A549 treated with dexamethasone at 1 μM for 4 hours (cell line): ENCODE measurements at places on chromosomes 1 and 21. TPM values are rescaled to one million over a fixed set of nuclear protein-coding genes. Genes with fewer than 3 reads are reported as not detected.

Gene SLC45A1
- 6.2 to 11.2 TPM (median 9.9 TPM) in 5 replicates for total RNA-seq

Gene KIF2C
- 31.9 to 38.9 TPM (median 36.7 TPM) in 5 replicates for total RNA-seq

Gene C21orf58
- 2.8 to 4.9 TPM (median 4.5 TPM) in 5 replicates for total RNA-seq

Gene SPRR3
- not detected in 5 replicates for total RNA-seq

Gene MGST3
- total RNA-seq = 182 to 250 TPM (median 193 TPM) in 5 replicates

Gene FCMR
- total RNA-seq = 5.0 to 6.0 TPM (median 5.3 TPM) in 5 replicates

Gene HSF2BP
- 1.6 to 2.2 TPM (median 1.8 TPM) in 5 replicates for total RNA-seq

Gene LINGO4
- total RNA-seq = not detected in 5 replicates

Gene CADM3
- total RNA-seq = 0.12 to 0.26 TPM (median 0.21 TPM) in 5 replicates

Gene NR1I3
- not detected in 5 replicates for total RNA-seq

Gene SLC5A3
- total RNA-seq = 2.3 to 4.0 TPM (median 3.1 TPM) in 5 replicates

Gene OR4F16
- not detected in 5 replicates for total RNA-seq

Gene IL20
- total RNA-seq = not detected in 5 replicates

Gene OR2T33
- total RNA-seq = not detected in 5 replicates

Gene COL16A1
- total RNA-seq = 3.3 to 5.6 TPM (median 4.0 TPM) in 5 replicates

Gene CD2
- total RNA-seq = not detected in 5 replicates

Gene CYP4B1
- total RNA-seq = 0.07 to 0.17 TPM (median 0.12 TPM) in 3 of 5 replicates, not detected in the others

Gene RPE65
- total RNA-seq = not detected in 5 replicates

Gene LAX1
- not detected in 5 replicates for total RNA-seq

Gene ACAP3
- total RNA-seq = 5.8 to 17.5 TPM (median 13.1 TPM) in 5 replicates

Gene VPS26C
- 30.8 to 34.4 TPM (median 32.0 TPM) in 5 replicates for total RNA-seq

Gene ADAMTS5
- total RNA-seq = not detected in 5 replicates

Gene KRTAP11-1
- 0.09 TPM in 1 of 5 replicates, not detected in the others for total RNA-seq

Gene ATF3
- total RNA-seq = 20.8 to 37.6 TPM (median 26.9 TPM) in 5 replicates

Gene CFAP107
- not detected in 5 replicates for total RNA-seq

Gene PGLYRP4
- total RNA-seq = not detected in 5 replicates

Gene LIN28A
- total RNA-seq = not detected in 5 replicates

Gene OR14K1
- not detected in 5 replicates for total RNA-seq

Gene PEAR1
- 5.0 to 9.3 TPM (median 6.5 TPM) in 5 replicates for total RNA-seq

Gene RNF186
- not detected in 5 replicates for total RNA-seq

Gene ASH1L
- total RNA-seq = 8.6 to 14.0 TPM (median 11.3 TPM) in 5 replicates

Gene WDR4
- 20.1 to 28.7 TPM (median 27.3 TPM) in 5 replicates for total RNA-seq

Gene CFHR1
- 0.17 to 0.19 TPM (median 0.18 TPM) in 5 replicates for total RNA-seq

Gene FH
- total RNA-seq = 84.2 to 89.1 TPM (median 87.9 TPM) in 5 replicates

Gene F13B
- total RNA-seq = 0.05 to 0.11 TPM (median 0.06 TPM) in 4 of 5 replicates, not detected in the other

Gene HLX
- 3.6 to 6.1 TPM (median 4.6 TPM) in 5 replicates for total RNA-seq

Gene RAD54L
- 8.8 to 10.4 TPM (median 9.1 TPM) in 5 replicates for total RNA-seq

Gene SH3BGR
- total RNA-seq = 0.26 to 1.4 TPM (median 0.60 TPM) in 5 replicates

Gene MEX3A
- total RNA-seq = 0.76 to 2.6 TPM (median 1.7 TPM) in 5 replicates

Gene OVAAL
- total RNA-seq = 0.09 to 0.46 TPM (median 0.18 TPM) in 5 replicates

Gene UMODL1
- not detected in 5 replicates for total RNA-seq

Gene FCRL2
- not detected in 5 replicates for total RNA-seq

Gene SPRR1B
- total RNA-seq = not detected in 5 replicates

Gene FCER1A
- 0.11 TPM in 1 of 5 replicates, not detected in the others for total RNA-seq

Gene NUF2
- 23.4 to 29.2 TPM (median 24.5 TPM) in 5 replicates for total RNA-seq

Gene FCRL5
- not detected in 5 replicates for total RNA-seq

Gene PDPN
- not detected in 5 replicates for total RNA-seq

Gene SYNC
- 11.6 to 19.6 TPM (median 15.8 TPM) in 5 replicates for total RNA-seq

Gene BMP8B
- total RNA-seq = 4.2 to 5.9 TPM (median 5.2 TPM) in 5 replicates

Gene TTF2
- total RNA-seq = 17.8 to 25.1 TPM (median 22.1 TPM) in 5 replicates
